ENCODE measurements at places on chromosomes 4 and X.

- no peak for DNase-seq
Observed at GRCh38 chrX:118973389-118974087, 880 bp upstream of the LONRF3 start.

DNA sequence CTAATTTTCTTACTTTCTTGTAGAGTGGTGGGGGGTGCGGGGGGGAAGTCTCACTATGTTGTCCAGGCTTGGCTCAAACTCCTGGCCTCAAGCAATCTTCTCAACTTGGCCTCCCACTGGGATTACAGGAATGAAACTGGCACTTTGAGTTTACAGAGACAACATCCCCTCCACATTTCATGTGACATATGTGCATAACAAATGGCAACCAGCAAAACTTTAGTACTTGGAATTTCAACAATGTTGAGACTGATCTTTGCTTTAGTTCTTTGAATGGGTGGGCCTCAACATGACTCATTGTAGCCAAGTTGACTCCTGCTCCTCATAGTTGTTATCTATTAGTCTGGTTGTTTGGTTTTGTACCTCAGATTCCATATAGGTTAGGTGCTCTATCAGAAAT is 11.4 kb upstream of the FMR1 start:
- no peak for DNase-seq

DNA sequence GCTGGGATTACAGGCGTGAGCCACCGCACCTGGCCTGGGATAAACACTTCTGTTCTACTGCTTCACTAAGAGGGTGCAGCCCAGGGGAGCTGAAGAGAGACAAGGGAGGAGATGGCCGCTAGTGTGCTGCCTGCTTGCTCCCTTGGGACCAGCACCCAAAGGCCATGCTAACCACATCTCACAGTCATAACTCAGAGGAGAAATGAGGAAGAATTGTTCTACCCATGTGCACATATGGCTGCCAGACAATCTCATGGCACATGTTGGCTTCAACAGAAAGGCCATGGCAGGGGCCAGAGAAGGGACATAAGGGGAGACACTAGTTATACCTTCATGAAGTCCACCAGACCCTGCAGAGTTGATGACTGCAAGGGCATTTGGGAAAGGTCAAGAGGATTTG is 22.4 kb downstream of the CLDN22 start:
- DNase-seq, result no peak

GRCh38 chr4:26120098-26120825 is 200.6 kb upstream of the RBPJ start:
- no peak for DNase-seq

DNA sequence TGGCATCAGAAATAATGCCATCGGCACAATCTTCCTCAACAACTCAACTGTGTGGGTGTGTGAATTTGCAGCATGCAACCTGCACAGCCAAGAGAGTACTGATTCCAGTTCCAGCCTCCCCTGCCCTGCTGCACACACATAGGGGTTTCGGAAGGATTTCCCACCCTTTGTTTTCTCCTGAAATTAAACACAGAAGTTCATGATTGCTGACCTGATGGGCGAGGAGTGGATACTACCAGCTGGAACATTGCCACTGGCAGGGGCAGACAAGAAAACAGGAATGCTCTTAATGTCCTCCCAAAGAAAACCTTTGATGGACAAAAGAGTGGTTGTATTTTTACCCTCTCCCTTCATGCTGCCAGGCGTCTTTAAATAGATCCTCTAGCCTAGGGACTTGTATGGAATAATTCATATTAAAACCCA is 4.8 kb downstream of the NDP start:
- DNase-seq, result no peak

- DNase-seq, result no peak
Observed at GRCh38 chr4:104489731-104490095, 5.0 kb downstream of the CXXC4 start.

- DNase-seq, result no peak
Observed at GRCh38 chr4:79977131-79977840, 95.7 kb downstream of the ANTXR2 start.

GRCh38 chrX:85112293-85112692 is 108.6 kb downstream of the APOOL start:
- DNase-seq, result no peak
